ENCODE measurements at places on chromosomes 6 and 20.

DNA sequence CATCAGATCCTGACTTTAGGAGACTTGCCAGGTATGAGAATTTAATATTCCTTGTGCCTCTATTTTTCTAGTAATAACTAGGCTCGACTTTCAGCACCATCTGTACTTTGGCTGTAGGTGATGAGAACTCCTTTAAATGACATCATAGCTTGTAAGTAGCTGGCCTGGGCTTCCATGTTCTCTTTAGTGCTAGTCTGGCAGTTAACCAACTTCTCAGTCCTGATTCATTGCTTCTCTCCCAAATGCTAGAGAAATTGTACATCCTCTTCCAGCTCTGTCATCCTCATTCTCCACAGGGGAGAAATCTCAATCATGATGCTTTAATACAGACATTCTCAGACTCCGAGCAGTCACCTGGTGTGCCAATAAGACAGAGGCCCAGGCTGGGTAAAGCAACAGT lies 143.5 kb upstream of the MOCS1 start:
- no peak for DNase-seq

GRCh38 chr6:3516092-3516491 lies 59.2 kb upstream of the SLC22A23 start:
- no peak for DNase-seq

GRCh38 chr20:6660441-6660840 lies 107.0 kb upstream of the BMP2 start:
- no peak for DNase-seq

- DNase-seq: no peak
Observed at GRCh38 chr6:45696738-45697137, 318.9 kb downstream of the CLIC5 start.

- peak; percentile 33 for DNase-seq
Observed at GRCh38 chr6:132669690-132670291, 10.8 kb upstream of the TAAR1 start.

GRCh38 chr6:32375739-32376529 lies 4.2 kb upstream of the TSBP1 start:
- DNase-seq: no peak

DNA sequence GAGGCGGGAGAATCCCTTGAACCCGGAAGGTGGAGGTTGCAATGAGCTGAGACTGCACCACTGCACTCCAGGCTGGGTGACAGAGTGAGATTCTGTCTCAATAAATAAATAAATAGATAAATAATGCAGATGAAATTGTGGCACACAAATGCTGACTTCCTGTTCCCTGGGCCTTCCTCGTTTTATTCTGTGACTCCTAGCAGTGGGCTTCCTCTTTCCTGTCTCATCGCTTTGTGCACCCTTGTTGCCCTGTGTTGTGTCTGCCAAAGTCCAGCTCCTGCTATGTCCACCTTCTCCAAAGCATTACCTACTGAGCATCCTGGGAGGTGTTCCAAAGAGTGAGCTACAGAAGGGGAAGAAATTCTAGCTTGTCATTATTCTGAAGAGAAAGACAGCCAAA lies 100.2 kb upstream of the TIAM2 start:
- no peak for DNase-seq

GRCh38 chr6:154508573-154509375 lies 1.7 kb downstream of the CNKSR3 start:
- DNase-seq: no peak

DNA sequence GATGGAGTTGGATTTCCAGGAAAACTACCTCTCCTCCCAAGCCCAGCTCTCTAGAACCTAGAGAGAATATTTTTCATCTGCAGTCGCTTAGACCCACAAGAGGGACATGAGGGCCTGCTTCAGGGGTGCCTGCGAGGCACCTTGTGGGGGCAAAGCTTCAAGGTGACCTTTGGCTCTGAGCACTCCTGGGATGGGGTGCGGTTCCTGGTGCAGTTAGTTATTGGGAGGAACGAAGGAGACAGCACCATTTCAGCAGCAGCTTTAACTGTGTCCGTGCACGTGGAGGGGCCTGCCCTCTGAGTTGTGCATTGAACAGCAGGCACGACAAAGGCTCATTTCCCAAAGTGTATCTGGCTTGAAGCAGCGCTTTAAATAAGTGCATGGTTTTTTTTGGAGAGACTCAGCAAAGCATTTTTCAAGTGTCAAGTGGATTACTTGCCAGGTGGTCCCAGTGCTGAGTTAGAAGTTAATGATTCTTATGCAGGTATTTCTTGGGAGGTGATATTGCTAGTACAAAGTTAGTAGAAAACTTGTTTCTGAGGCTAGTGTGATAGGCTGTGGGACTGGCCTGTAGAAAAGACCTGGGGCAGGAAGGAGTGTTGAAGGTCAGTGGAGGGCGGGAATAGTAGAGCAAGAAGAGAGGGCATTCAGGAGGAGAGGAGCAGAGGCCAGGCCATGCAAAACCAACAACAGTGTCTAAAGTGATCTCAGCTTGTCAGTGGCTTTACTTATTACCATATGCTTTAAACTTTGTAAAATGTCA lies 3.8 kb downstream of the IGF2R start:
- DNase-seq: no peak

DNA sequence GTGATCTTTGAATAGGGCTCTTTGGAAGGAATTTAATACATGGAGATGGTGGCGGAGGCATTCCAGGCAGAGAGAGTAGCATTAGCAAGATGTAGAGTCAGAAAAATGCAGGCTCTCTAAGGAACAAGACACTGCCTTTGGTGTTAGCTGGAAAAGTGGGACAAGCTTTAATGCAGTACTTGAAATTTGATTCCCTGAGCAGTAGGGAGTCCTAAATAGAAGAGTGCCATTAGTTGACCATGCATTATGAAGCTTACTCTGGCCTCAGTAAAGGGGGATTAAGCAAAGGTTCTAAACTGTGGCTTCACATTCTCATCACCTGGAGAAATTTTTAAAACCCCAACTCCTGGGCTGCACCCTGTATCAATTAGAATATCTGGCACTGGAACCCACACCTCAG lies 494.8 kb upstream of the SOX4 start:
- no peak for DNase-seq

DNA sequence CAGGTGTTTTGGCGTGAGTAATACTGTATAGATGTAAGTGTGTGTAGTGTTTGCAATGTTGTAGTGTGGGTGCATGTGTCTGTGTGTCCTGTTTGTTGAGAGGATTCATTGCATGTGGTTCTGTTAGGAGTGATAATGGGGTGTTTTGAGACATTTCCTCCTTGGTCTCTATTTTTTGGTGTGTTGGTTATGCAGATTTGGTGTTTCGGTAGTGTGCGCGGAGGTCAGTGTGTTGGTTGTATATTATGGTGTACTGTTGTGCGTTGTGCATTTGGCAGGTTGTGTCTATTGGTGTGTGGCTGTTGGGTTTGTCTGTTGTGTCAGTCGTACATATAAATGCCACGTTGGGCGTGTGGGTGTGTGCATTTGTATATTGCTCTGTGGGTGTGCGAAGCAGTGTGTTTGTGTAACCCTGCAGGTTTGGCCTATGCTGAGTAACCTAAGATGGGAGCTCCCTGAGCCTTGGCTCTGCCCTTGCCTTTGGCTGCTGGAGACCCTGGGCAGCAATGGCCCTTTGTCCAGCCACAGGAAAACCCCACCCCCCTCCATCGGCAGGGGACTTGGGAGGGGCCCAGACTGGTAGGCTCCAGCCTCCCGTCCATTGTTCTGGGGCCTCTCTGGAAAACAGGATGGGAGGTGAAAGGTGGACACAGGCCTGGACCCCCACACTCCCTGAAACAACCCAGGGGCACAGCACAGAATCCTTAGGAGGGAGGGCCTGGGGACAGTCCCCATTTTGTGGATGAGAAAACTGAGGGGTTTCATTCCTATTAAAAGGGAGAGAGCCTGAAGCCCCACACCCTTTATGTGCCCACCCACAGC lies 10.3 kb upstream of the ID1 start:
- no peak for DNase-seq

GRCh38 chr6:16392010-16392409 lies 153.6 kb downstream of the GMPR start:
- no peak for DNase-seq

GRCh38 chr20:50582092-50582491 lies 71.9 kb downstream of the PTPN1 start:
- DNase-seq: no peak

GRCh38 chr6:68651011-68651985 lies 16.2 kb downstream of the ADGRB3 start:
- DNase-seq: no peak

DNA sequence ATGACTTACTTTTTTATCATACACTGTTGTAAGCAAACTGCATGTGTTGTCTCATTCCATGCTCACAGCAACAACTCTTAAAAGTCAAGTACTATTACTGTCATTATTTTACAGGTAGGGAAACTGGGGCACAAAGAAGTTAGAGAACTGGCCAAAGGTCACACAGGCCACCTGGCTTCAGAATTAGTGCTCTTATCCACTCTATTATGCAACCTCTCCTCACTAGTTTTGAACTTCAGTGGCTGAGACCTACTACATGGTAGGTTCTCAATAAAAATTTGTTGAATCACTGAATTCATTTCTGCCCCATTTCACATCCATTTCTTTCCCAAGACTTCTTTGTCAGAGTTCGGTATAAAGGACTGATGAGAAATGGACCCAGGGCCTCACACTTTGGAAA lies 2.3 kb upstream of the BTN3A3 start:
- DNase-seq: no peak

DNA sequence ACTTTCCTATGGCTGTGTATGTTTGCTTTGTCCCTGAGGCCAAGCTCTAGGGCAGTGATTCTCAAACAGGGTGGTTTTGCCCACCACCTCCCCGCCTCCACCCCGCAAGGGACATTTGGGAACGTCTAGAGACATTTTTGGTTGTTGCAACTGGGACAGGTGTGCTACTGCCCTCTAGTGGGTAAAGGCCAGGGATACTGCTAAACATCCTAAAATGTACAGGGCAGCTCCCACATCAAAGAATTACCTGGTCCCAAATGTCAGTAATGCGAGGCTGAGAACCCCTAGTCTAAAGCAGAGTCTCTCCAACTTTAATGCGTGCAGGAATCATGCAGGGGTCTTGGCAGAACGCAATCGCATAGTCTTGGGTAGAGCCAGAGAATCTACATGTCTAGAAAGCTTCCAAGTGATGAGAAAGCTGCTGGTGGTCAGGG lies 5.1 kb downstream of the KCNS1 start:
- peak; percentile 67 for DNase-seq

DNA sequence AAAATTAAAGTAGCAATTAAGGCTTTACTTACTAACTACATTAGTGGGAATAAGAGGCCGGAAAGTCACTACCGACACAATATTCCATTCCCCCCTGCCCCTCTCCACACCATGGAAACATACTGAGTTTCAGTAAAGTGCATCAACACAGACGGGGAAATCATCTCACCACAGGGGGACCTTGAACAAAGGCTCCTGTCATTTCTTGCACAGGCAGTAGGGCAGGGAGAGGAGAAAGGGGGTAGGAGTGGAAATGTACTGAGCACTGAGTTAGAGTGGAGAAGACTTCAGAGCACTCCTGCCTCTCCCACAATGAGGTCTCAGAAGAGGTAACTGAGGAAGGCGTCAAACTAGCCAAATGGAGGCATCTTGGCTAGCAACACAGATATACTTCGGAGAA lies 1426.9 kb upstream of the EYS start:
- no peak for DNase-seq

- DNase-seq: no peak
Observed at GRCh38 chr6:153117986-153118879, 12.8 kb downstream of the RGS17 start.

DNA sequence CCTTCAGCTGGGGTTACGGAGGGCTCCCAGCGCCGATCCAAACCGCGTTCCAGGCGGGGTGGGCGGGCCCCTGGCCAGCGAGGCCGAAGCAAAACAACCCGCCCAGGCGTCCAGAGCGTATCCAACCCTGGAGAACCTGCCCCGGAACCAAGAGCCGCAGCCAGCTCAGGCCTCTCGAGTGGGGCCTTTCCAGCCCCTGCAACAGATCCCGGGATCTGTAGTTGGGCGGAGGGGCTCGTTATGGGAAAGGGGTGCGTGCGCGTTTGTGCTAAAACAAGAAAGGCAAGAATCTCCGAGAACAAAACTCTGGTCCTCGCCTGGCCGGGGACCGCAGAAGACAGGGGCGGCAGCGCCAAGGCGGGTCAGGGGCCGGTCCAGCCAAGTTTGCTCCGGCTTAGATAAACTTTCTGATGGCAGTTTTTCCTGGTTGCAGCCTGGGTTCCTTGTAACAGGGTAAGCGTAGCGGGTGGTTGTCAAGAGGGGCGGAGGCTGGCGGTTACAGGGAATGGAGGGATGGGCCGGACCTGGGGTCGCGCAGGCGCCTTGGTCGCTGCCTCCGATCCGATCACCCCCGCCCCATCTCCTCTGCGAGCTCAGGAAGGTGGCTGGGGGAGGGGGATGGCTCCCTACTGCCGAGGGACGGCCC lies 448 bp upstream of the RIN2 start:
- no peak for DNase-seq

- no peak for DNase-seq
Observed at GRCh38 chr6:108127826-108128225, 38.0 kb upstream of the NR2E1 start.

- DNase-seq: no peak
Observed at GRCh38 chr20:24702501-24703283, 233.3 kb downstream of the SYNDIG1 start.

DNA sequence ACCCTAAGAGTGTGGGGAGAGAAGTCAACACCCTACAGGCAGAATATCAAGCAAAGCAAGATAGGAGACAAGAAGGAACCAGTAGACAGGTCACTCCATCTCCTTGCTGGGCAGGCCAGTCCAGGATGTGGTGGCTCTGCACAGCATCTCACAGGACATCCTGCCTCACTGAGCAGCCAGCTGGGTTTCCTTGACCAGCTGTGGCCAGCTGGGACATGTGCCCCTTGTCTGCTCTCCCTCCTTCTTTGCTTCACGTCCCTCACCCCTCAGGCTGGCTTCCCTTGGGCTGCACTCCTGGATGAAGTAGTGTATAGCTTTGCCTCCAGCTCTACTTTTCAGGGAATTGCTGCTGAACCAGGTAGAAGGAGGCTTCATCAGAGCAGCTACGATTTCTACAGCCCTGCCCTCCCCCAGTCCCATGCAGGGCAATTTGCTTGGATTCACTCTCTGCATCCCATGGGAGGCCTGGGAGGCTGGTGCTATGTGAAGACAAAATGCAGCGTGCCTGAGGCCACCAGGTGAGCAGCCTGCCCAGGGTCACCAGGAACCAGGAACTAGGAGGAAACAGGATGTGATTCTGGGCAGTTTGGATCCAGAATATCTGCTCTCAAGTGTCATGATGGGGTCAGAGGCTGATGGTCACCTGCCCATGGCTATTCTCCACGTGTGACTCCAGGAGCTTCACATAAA lies 110.0 kb upstream of the PMEPA1 start:
- no peak for DNase-seq

DNA sequence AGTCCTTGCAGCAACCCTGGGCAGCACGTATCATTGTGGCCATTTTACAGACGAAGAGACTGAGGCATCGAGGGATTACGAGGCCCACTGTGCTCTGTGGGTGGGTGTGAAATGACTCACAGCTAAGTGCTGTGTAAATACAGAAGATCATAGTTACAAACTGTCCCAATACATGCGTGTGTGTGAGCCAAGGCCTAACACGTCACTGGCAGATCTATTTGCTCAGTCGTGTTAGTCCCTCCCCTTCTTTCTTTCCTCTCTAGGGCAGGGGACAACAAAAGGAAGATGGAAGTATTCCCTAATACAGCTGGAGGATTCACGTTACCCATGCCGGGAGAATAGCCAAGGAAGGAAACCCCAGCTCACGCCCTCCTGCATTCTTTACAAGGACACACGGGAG lies 175.9 kb downstream of the CDC5L start:
- DNase-seq: no peak

Measured in CD4-positive, alpha-beta T cell treated with Interleukin-4 for 4 hours (primary cell).